M059J (cell line): ENCODE measurements at places on chromosomes 12 and 14.
A peak's percentile ranks its signal among the peaks of the same experiment; 100 is the strongest.

GRCh38 chr12:117417004-117417403 is 55.6 kb upstream of the NOS1 start:
- DNase-seq = no peak

- no peak for DNase-seq
Measured at GRCh38 chr14:72758420-72758819, 135.5 kb downstream of the DPF3 start.

DNA sequence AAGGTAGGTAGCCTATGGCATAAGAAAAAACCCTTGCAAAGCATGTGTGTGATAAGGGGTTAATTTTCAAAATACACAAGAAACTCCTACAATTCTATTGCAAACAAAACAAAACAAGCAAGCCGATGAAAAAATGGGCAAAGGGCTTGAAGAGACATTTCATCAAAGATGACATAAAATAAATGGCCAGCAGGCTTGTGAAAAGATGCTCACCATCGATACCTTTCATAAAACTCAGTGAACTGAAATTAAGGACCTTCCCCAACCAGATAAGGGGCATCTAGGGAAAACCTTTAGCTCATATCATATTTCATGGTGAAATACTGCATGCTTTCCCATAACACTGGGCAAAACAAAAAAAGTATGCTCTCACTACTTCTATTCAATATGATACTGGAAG is 131.2 kb downstream of the PPM1H start:
- DNase-seq = no peak

- no peak for DNase-seq
Measured at GRCh38 chr14:71333705-71334104, 426.4 kb downstream of the PCNX1 start.

- DNase-seq = no peak
Measured at GRCh38 chr12:9405886-9406563, 197.8 kb upstream of the PZP start.

DNA sequence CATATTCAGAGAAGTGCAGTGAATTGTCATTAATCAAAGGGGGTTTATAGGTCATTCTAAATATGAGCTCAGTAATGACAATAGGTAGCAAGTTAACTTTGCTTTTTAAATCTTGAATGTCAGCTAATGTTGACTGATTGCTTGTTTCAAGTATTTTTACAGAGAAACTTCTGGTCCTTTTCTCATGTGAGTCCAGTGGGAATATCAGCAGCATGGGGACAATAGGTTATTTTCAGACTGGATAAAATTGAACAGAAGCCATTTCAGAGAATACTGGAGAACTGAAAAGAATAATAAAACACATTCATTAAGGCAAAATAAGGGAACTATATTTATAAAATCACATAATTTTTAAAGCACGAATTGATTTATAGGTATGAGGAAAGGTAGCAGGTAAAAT is 78.7 kb downstream of the FUT8 start:
- no peak for DNase-seq

DNA sequence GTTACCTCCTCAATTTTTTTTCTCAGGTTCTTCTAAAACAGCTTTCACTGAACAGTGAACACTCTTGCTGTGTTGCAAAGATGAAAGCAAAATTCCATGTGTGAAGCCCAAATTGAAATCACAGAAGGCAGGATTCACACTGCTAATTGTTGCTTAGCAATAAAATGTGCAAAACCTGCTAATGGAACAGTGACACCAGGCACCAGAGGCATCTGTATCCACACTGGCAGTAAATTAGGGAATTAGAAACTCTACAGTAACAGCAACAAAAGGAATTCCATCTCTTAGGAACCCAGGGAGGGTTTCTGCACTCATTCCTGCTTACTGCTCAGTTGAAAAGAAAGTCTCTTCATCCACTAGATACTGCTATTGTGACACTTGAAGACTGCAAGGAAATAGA is 202.3 kb downstream of the GXYLT1 start:
- DNase-seq = no peak

GRCh38 chr12:23704992-23705943 is 244.2 kb downstream of the SOX5 start:
- no peak for DNase-seq

DNA sequence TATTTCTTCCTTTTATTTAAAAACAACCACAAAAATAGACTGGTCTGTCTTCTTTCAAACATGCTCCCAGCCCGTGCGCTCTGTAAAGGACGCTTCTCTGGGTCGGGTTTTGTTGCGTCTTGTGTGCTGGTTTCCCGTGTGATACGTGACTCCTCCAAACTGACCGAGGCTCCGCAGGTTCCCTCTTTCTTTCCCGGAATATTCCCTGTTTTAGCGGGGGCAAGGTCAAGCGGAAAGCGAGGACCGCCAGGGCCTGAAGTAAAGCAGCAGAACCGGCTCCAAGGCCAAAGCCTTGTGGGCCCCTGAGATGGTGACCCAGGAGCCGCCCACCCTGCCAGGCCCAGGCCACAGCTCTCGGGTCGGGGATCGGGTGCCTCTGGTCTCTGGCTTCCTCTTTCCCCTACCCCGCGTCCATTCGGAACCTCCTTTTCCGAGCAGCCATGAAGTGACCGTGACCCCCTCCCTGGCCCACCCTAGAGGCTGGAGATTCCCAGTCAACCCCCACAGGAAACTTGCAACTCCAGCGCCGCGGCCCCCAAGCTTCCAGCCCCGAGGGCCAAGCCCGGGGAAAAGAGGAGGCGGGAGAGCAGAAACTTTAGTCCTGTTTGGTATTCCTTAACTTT is 885 bp upstream of the HOXC10 start:
- DNase-seq = no peak

GRCh38 chr14:94936401-94936892 is 166.5 kb upstream of the GSC start:
- peak; percentile 8 for DNase-seq

DNA sequence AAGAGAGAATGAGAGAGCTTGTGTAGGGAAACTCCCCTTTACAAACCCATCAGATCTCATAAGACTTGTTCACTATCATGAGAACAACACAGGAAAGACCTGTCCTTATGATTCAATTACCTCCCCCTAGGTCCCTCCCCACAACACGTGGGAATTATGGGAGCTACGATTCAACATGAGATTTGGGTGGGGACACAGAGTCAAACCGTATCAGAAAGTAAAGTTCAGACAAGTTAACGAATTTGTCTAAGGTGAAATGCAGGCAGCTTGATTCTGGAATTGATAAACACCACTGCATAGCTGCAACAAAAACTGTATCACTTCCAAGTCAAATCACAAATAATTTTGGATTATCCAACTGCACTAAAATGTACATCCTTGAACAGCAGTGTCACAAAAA is 47.4 kb downstream of the FOXN3 start:
- DNase-seq = no peak

- no peak for DNase-seq
Measured at GRCh38 chr14:49860988-49861698, 8.6 kb upstream of the NEMF start.

GRCh38 chr12:47156167-47156736 is 76.5 kb upstream of the AMIGO2 start:
- DNase-seq = peak; percentile 66

DNA sequence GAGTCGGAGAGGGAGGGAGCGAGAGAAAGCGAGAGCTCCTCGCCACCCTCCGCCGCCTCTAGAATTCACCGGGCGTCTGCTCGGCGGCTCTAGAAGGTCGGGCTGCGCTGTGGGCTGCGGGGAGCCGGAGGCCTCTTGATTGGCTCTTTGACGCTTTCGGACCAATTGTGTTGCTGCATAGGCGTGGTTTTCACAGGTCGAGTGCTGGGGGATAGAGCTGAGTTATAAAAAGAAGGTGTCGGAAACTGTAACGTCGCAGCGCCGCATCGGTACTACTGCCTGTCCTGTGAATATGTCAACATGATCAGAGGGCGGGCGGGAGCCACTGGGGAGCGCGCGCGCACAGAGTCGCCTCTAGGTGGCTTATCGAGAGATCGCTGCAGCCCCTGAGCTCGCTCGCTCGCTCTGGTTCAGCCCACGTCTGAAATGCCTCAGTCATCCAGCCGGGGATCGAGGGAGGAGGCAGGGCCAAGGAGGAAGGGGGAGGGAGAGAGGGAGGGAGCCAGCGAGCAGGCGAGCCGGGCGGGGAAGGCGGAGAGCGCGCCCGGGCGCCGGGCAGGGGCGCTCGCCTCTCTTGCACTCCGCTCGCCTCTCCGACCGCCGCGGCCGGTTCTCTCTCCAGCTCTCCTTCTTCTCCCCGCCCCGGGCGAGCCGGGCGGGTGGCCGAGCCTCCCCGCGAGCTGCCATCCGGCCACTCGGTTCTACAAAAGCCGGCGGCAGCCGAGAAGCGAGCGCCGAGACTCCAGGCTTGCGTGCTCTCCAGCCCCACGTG is at the start of gene TBX3:
TSS of gene TBX3 (minus strand) at position 78 of the 772 bp plus-strand sequence. CDS start 975 bp downstream, outside the sequence.
- DNase-seq = peak; percentile 89

GRCh38 chr12:84070292-84070691 is 842.3 kb downstream of the SLC6A15 start:
- DNase-seq = no peak

- peak; percentile 3 for DNase-seq
Measured at GRCh38 chr14:84493779-84494178, 1036.2 kb upstream of the FLRT2 start.

- no peak for DNase-seq
Measured at GRCh38 chr12:79847417-79847816, 87.5 kb downstream of the PPP1R12A start.

DNA sequence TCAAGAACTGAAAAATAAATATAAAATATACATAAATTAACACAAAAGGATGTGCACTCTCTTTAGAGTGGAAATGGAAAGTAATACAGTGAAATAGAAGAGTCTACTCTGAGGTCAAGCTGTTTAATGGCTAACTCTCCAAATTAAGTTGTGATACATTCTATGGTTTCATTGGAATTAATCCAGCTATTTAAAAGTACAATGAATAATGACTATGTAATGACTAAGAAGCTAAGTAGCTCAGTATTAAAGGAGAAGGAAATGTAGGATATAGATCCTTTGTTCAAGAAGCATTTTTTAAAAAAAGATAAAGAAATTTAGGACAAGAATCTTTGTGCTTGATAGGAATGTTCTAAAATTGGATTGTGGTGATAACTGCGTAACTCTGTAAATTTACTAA is 85.3 kb downstream of the LRP6 start:
- DNase-seq = peak; percentile 77

GRCh38 chr12:29201296-29201695 is 52.2 kb downstream of the FAR2 start:
- DNase-seq = no peak

- no peak for DNase-seq
Measured at GRCh38 chr14:100578552-100578951, 8.7 kb downstream of the BEGAIN start.

DNA sequence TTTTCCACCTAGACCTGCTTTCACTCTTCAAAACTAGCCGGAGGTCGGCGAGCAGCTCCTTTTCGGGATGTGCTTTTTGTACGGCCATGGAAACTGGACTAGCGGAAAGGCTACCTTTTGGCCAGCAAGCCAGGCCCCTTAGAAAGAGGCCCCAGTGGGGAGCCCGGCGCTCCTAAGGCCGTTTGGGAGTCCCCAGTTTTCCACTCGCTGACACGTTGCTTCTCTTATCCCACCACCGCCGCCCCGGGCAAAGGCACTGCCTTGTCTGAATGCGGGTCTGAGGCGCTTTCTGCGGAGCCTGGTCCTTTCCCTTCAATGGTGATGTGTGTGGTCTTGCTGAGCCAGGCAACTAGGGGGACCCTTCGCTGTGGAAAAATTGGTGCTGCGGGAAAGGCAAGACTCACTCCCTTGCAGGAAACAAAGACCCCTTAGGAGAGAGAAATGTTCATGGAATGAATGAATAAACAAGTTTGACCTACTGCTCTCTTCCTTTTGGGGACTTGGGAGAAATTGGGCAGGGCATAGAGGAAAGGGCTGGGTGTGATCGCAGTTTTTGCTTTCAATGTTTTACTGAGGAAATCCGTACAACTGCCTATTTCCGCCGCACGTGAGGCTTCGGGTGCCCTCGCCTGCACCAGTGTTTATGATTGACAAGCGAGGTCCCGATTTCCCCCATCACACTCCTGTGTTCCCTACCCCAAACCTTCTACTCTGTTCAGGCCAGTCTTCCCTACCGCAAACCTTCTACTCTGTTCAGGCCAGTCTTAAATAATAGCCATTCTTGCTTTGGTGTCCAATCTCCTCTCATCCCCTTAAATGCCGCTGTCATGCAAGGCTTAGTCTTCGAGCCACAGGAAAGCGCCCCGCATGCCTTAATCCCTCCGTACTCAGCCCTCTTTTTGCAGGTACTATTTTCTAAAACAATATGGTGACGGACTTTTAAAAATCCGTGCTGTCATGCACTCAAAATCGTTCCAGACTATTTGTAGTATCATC is 1.0 kb upstream of the SLC38A2 start:
- peak; percentile 68 for DNase-seq

DNA sequence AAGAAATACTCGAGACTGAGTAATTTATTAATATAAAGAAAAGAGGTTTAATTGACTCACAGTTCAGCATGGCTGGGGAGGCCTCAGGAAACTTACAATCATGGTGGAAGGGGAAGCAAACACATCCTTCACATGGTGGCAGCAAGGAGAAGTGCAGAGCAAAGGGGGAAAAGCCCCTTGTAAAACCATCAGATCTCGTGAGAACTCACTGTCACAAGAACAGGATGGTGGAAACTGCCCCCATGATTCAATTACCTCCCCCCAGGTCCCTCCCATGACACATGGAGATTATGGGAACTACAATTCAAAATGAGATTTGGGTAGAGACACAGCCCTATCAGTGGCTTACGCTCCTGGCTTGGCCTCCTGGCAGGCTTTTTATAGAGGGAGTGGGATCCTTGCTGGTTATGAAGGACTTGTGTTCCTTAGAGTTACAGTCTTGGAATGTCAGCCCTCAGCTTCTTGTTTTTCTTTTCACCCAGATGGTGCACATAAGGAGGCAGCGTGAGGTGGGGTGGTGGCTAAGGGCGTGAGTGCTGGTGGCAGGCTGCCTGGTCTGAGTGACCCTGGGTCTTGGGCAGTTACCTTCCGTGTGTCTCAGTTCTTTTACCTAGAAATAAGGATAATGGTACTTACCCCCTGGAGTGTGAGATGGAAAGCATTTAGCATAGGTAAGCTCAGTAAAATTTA is 25.7 kb downstream of the TRAF3 start:
- DNase-seq = no peak

- no peak for DNase-seq
Measured at GRCh38 chr12:98509063-98509462, 6.3 kb upstream of the TMPO start.

DNA sequence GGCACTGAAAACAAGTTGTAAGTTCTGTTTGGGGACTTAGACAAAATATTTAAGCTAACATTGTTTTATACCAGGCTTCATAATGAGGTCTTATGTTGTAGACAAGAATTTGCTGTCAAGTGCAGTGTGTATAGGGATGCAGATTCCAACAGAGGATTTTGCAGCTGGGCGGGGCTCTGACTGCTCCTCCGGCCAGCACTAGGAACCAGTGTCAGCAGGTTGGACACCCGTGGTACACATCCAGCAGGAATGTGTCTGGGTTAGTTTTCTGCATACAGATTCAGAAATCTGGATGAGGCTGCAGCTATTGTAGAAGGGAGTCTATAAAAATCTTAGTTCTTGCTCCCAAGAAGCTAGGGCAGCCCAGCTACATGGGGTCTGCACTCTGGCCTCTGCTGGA is 194.3 kb upstream of the RBM19 start:
- DNase-seq = no peak

- no peak for DNase-seq
Measured at GRCh38 chr14:99686557-99687283, 2.6 kb downstream of the CYP46A1 start.

GRCh38 chr12:34294671-34295365 is 272.5 kb downstream of the ALG10 start:
- no peak for DNase-seq

- DNase-seq = no peak
Measured at GRCh38 chr14:24369907-24370687, 2.1 kb downstream of the NFATC4 start.
